Neural progenitor cell (in vitro differentiated cells): ENCODE measurements at places on chromosomes 4 and X.

GRCh38 chrX:146754268-146754667 is 55.3 kb upstream of the CXorf51B start:
- H3K27ac ChIP-seq, result no peak overlapping the region
- no peaks in the 10 kb centered on the region for H3K27me3 ChIP-seq
- H3K4me3 ChIP-seq, result no peak overlapping the region

DNA sequence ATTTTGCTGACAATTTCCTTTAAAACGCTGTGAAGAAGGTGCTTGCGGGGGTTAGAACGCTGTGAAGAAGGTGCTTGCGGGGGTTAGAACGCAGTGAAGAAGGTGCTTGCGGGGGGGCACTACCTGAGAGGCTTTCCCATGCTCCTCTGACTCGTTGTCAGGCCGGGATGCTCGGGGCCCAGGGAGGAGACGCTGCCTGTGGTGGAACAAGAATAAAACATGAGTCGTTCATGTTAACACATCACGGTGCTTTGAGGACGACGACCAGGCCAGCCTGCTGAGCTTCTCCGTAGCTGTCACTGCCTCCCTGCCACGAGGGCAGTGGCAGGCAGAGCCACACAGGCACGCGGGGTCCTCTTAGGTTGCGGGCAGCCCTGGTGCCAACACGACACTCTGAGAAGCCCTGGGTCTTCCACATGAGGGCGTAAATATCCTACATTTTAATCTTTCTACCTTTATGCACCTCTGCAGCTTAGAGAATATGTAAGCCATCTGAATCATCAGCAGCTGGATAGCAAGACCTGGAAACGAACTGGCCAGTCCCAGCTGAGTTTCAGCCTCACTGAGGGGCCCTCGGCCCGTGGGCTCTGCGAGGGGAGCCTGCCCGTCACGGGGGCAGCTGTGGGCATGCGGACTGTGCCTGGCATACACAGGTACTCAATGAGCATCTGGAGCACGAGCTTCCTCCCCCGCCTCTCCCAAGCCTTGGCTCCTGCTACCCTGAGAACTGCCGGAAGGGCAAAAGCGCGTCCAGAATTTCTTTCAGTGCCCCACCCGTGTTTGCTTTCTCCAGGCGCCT is 47.0 kb downstream of the FGFRL1 start:
- peaks cover 69% of the 10 kb centered on the region for H3K27me3 ChIP-seq
- H3K4me1 ChIP-seq, result peaks cover 4% of the 10 kb centered on the region
- no peaks in the 10 kb centered on the region for H3K36me3 ChIP-seq
- H3K4me3 ChIP-seq, result no peak overlapping the region

DNA sequence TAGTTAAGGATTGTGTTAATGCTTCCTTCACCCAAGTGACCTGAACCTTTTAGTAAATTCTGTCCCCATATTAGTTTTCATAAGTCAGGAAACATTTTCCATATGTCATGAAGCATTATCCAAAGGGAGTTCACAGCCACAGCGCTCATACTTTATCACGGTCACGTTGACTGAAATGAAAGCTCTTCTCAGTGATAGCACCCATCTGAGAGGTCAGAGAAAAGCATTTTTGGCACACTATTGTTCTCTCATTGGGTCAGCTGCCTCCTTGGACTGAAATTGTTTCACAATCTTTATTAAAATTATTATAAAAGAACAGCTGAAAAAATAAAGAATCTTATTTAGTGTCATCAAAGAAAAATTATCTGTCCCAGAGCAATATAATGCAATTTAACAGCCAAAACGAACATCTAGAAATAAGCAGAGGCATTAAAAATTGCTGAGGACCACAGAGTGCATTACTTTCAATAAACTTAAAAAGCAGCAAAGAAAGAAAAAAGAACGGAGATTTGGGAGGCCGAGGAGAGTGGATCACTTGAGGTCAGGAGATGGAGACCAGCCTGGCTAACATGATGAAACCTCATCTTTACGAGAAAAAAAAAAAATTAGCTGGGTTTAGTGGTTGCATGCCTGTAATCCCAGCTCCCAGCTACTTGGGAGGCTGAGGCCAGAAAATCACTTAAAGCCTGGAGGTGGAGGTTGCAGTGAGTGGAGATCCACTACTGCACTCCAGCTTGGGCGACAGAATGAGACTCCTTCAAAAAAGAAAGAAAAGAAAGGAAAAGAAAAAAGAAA is 680.8 kb upstream of the FAM241A start:
- H3K27ac ChIP-seq, result no peak overlapping the region
- DNase-seq, result no peak
- H3K27me3 ChIP-seq, result no peaks in the 10 kb centered on the region
- no peaks in the 10 kb centered on the region for H3K36me3 ChIP-seq

DNA sequence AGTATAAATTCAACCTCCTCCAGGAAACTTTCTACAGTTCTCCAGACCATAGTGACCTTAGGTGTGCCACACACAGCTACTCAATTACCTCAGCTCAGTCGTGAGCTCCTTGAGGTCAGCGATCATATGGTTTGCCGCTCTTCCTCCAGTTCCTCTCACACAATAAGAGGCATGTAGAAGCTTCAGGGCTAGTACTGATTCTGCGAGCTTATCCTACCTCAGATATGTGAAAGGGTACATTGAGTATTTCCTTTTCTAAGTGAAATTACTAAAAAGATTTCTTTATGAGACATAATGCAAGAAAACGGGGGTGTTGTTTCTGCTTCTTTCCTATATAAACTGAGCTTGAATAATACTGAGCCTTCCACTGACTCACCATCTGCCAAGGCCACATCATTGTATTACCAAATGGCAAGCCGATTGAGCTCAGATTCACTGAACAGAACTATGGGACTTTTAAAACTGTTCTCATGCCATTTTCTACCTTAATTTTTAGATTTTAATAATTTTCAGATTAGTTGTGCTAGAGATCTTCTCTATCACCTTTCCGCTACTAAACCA is 183.1 kb downstream of the HS6ST2 start:
- DNase-seq, result no peak
- peaks cover 10% of the 10 kb centered on the region for H3K4me1 ChIP-seq
- no peak overlapping the region for H3K4me3 ChIP-seq
- H3K27ac ChIP-seq, result no peak overlapping the region
- no peaks in the 10 kb centered on the region for H3K36me3 ChIP-seq
- H3K27me3 ChIP-seq, result no peaks in the 10 kb centered on the region
